ENCODE measurements at places on chromosomes 2 and 18.

DNA sequence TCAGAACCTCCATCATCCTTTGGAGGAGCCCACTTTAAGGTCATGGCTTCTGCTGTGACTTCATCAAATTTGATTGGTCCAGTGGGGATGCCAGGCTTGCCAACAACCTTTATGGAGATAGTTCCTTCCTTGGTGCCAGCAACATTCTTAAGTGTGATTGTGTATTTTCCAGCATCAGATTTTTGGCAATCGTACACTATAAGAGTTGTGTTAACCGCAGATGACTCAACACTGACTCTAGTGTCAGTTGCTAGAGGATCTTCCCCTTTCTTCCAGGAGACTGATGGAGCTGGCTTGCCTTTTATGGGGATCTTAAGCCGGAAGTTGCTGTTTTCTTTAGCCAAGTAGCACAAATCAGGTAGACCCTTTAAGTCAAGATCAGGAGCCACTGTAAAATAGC is 98.7 kb downstream of the PLEKHA3 start:
- no peak for DNase-seq

GRCh38 chr2:3535794-3536681 is 16.7 kb upstream of the ADI1 start:
- DNase-seq = peak; percentile 55

DNA sequence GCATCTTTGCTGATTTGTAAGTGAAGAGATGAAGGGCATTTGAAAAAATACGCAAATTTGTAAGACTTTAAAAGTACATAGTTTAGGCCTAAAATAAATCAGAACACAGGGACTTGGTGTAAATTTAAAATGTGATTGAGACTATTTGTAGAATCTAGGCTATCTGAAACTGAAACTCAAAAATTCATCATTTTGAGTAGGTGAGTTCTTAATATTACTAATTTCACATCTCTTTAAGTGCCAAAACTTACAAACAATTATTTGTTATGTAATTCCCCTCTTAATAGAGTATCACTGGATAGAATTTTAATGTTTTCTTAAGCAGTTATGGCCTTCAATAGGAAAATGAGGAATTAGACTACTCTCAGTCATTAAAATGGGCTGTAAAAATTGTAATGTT is 14.0 kb upstream of the HRH4 start:
- no peak for DNase-seq

DNA sequence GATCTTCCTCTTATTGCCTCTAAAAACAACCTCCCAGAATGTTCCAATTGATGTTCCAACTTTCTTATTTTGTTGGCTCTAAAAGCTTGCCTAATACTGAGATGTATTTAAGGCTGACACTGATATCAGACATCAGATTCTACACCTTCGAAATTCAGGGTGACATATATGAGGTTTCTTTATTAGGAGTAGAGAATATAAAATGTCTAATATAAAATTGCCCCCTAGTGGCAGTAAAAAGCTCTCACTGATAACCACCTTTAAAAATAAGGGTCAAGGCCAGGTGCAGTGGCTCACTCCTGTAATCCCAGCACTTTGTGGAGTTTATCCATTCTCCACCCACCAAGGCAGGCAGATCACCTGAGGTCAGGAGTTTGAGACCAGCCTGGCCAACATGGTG is 789.7 kb upstream of the SLC39A10 start:
- DNase-seq = no peak

DNA sequence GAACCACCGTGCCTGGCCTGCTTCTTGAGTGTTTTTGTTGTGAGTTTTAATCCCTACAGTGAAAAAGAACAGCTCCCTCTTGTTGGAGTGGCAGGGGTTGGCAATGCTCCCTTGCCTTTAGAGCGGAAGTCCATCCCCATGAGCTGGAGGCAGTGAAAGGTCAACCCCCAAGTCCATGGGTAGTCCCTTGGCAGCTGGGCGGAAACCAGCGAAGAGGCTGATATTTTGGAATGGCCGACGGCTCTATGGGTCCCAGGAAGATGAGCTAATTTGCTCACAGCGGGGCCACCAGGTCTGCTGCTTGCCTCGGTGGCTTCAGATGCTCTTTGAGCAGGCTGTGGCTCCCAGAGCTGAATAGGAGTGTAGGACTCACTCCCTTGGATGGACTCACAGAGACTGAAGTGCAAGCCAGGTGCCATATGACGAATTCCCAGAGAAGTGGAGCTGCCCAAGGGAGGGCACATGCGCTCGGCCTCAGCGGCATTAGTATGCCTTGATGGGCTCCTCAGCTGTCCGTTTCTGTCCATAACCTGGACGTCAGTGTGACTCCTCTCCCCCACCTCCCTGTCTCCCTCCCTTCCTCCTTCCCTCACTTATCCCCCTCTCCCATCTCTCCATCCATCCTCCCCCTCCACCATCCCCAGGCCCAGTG is 25.4 kb upstream of the RHOB start:
- no peak for DNase-seq

- peak; percentile 56 for DNase-seq
Observed at GRCh38 chr18:23106575-23106974, 28.7 kb upstream of the CABLES1 start.

DNA sequence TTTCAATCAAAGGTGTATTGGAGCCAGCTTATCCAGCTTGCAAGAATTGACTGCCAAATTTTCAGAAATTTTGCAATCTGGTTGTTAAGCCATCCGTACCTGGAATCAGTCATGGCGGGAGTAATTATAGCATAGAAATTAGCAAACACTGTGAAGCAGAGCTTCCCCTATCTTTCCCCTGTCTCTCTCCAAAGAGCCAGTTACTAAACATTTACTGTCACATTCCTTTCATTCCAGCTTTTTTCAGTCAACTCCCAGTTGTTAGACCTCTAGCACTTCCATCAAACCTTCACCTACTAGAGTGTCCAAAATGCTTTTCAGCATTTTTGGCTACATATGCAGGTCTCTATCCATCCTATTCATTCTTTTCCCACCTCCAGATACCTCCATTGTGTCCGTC is 137.4 kb downstream of the MC4R start:
- DNase-seq = no peak

GRCh38 chr2:142165790-142166189 is 35.0 kb upstream of the LRP1B start:
- no peak for DNase-seq

DNA sequence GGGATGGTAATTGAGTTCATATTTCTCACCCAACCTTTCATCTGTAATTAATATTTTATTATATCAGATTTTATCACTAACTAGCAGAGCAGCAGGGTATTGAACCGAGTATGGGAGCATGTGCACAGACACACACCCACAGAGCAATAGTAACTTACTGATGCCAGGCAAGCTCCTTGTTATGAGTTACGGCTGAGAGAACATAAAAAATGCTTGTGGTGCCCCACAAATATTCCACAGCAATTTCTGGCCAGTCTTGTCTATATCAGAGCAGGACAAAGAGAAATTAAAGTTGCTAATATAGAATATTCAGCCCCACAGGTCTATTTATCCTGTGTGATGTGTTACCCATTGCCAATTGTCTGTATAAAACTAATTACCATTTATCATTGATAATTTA is 501.8 kb upstream of the RAB12 start:
- DNase-seq = no peak

DNA sequence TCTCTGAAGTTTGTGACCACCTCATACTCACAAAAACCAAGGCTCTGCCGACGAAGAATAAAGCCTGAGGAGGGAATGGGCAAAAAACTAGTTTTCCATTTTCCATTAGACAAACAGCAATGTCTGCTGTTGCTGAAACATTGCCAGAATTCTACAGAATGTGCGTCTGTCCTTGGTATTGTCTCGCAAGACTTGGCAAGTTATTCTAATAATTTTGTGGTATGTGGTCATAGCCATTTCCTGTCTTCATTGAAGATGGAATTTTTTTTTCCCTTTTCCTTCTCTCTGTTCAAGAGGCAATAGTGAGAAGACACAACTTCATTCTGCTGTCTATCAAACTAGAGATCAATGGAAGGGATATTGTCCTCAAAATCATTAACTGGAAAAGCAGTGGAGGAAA is 296.1 kb downstream of the RND3 start:
- DNase-seq = no peak

- DNase-seq = no peak
Observed at GRCh38 chr18:24754583-24755253, 294.3 kb downstream of the HRH4 start.

DNA sequence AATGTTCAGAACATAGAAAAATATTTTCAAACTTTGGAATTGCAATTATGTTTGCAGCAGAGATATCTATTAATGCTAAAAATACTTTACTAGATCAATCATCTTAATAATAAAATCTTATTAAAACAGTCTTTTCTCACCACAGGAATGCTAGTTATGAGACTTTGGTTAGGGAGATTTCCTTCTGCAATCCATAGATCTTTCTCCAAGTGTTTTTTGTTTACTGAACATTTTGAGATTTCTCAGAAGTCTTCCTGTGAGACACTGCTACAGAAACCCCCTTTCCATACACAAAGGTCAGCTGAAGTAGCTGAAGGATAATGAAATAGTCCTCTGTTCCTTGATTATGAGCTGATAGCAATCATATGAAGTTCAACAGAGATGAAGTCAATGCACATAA is 59.4 kb upstream of the RAPH1 start:
- no peak for DNase-seq

DNA sequence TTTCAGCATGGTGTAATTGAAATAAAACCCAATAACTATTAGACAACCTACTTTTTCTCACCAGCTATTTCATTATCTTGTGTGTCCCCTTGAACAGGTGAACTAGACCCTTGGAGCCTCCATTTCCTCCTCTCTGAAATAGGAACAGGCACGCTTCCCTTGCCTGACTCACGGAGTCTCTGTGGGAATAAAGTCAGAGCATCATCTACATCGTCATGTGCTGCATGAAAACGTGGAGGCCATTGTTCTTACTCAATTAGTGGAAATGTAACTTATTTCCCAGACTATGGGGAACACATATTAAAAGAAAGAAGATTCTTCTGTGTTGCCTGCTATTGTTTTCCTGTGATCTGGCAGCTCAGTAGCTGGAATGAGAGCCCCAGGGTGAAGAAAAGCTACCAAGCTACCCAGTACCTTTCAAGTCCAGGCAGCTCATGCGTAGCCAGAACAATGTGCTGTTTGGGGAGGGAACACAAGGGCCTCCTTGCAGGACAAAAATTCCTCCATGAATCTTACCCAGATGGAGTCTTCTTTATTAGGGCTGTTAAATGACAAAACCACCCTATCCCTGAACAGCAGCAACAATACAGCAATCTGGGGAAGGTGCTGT is 59.8 kb downstream of the SOX11 start:
- no peak for DNase-seq

DNA sequence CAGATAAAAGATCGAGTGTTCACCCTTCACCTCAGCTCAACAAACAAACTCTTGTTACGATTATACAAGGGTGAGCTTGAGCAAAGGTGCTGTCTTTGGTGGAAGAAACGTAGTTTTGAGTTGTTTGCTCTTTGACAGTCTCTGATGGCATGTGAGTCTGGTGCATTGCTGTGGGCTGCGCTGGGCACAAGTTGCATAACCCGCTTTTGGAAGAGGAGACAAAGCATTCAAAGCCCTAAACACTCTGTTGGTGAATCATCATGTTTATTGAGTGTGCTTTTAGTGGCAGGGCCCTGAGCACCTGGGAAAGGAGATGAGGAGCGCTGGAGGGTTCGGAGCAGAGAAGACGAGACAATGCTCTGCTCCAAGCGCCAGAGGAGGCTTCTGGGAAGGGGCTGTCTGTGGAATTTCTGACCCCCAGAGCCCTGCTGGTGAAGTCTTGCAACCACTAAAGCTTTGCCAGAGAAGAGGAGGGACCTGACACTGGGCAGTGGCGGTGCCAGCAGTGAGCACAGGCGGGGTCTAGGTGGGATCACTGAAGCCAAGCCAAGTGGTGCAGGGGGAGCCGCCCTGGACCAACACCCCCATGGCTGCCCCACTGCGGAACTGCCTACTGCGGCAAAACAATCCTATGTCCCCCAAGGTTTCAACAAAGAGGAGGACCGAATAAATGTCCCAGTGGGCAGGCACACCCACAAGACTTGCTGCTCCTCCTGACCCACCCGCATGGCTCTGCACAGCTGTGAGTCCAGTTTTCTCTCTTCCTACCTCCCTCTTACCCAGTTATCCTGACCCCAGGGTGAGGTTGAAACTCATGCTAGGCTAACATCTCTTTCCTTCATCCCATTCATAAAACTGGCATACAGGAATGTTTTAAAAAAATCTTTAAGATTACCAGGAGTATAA is 64.0 kb downstream of the TNFRSF11A start:
- no peak for DNase-seq

GRCh38 chr2:96847586-96847985 is 3.8 kb upstream of the ANKRD23 start:
- DNase-seq = no peak

- no peak for DNase-seq
Observed at GRCh38 chr2:71713581-71714580, 260.5 kb downstream of the DYSF start.

DNA sequence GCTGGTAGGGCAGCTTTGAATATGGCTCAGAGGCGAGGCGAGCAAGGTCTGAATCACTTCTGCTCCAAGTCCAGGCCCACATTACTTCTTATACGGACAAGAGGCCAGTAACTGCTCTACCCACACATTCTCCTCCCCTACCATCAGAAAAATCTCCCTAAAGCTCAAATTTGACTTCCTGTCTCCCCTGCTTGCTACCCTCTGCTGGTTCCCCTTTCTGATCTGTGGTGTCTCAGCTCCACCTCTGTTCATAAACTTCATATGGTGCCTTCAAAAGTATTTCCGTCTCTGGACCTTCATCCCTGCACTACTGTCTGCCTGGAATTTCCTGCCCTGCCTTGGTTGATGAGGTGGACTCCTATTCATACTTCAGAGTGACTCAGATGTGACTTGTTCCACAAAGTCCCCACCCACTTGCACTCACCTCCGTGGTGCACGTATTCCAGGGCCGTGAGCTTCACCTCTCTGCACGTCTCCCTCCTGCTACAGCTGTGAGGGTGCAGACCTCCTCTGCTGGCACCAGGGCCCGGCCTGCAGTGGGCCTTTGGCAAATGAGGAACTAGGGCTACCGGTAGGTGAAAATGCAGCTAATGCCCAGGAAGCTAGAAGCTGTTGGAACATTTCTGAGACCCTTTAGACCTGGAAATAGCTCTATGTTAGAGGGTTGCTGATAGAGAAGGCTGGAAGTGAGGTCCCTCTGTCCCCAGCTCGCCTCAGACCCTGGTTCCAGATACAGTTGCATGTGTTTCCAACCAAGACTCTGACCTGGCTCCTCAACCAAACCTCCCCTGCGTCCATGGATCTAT is 24.6 kb upstream of the KCMF1 start:
- no peak for DNase-seq

DNA sequence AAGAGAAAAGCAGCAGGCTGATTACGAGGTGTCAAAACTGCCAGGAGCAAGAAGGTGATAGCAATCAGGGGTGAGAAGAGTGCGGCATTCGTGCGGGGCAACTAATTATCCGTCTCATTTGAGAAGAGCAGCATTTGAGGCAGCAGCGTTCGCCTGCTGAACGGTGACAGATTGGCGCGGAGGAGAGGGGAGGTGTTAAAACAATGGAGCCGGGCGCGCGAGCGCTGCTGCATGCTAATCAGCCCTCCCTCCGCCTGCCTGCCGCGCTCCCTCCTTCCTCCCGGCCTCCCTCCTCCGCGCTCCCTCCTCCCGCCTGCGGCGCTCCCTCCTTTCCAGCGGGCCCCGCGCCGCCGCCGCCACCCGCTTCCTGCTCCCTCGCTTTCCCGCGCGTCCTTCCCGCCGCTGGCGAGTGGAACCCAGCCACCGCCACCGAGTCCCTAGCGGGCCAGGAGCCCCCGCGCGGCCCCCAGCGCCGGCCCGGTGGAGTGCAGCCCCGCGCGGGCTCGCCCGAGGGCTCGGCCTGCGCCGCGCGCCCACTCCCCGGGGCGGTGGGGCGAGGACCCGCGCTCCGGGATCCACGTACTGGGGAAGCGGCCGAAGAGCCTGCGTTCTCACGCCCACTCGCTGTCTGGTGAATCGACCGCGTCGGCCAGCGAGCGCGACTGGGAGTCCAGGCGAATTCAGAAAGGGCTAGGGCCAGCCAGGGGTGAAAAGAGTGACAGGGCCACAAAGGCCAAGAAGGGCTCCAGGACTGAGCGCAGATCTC is 69.5 kb upstream of the PSMD14 start:
- DNase-seq = no peak

All from brain pericyte (primary cell).